ENCODE measurements at places on chromosomes 16 and 17. TPM values are rescaled to one million over a fixed set of nuclear protein-coding genes. Genes with fewer than 3 reads are reported as not detected.

HOXB2 gene
- polyA plus RNA-seq: 15.9 TPM

SLFN12L gene
- polyA plus RNA-seq: 0.09 TPM

AIPL1 gene
- polyA plus RNA-seq: not detected

GRCh38 chr16:82758406-82758805, 131.6 kb downstream of the CDH13 start:
- no peak overlapping the region for H3K27ac ChIP-seq
- H3K4me3 ChIP-seq: no peak overlapping the region
- no peaks in the 10 kb centered on the region for H3K4me1 ChIP-seq
- H3K36me3 ChIP-seq: no peaks in the 10 kb centered on the region

- H3K36me3 ChIP-seq: no peaks in the 10 kb centered on the region
- peaks cover 13% of the 10 kb centered on the region for H3K27me3 ChIP-seq
- H3K4me1 ChIP-seq: no peaks in the 10 kb centered on the region
- H3K27ac ChIP-seq: no peak overlapping the region
- no peak for DNase-seq
These were observed 6.9 kb upstream of the SLC13A2 start for GRCh38 chr17:28466521-28467048.

DNA sequence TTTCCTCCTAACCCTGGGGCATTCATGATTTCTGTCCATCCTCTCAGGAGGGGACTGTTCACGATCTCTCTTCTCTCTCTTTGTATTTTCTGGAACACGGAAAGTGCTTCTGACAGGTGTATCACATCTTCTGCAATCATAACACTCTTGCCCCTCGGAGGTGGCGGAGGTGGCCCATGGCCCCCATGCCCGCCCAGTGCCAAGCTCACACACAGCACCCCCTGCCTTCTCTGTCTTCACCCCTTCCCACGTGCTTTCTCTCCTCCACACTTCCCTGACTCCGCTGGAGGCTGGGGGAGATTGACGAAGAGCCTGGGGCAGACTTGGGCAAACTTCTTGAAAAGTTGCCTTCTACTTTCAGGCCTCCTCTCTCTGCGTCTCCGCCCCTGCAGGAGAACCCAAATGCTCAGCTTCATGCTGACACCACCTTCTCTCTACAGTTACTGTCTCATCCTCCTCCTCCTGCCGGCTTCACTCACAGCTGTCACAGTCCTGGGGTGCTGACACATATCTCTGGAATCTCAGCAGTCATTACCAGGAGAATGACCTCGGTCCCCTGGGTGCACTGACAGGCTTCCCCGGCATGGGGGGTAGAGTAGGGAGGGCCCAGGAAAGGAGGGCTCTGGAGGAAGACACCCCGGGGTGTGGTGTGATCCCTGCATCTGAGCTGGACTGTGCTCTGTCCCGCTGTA, 127.1 kb downstream of the ENGASE start:
- no peaks in the 10 kb centered on the region for H3K36me3 ChIP-seq
- no peak for DNase-seq
- H3K27me3 ChIP-seq: no peaks in the 10 kb centered on the region
- H3K27ac ChIP-seq: peak overlapping the region; percentile 71

- no peaks in the 10 kb centered on the region for H3K27me3 ChIP-seq
- DNase-seq: no peak
- H3K36me3 ChIP-seq: no peaks in the 10 kb centered on the region
- H3K27ac ChIP-seq: no peak overlapping the region
- H3K4me1 ChIP-seq: no peaks in the 10 kb centered on the region
- H3K4me3 ChIP-seq: no peak overlapping the region
These were observed 69.8 kb downstream of the TMEM100 start for GRCh38 chr17:55652825-55653224.

GRCh38 chr16:85387171-85387507, 226.0 kb upstream of the GSE1 start:
- no peak overlapping the region for H3K27ac ChIP-seq
- no peaks in the 10 kb centered on the region for H3K36me3 ChIP-seq
- no peak overlapping the region for H3K4me3 ChIP-seq
- no peak for DNase-seq
- H3K27me3 ChIP-seq: no peaks in the 10 kb centered on the region

DNA sequence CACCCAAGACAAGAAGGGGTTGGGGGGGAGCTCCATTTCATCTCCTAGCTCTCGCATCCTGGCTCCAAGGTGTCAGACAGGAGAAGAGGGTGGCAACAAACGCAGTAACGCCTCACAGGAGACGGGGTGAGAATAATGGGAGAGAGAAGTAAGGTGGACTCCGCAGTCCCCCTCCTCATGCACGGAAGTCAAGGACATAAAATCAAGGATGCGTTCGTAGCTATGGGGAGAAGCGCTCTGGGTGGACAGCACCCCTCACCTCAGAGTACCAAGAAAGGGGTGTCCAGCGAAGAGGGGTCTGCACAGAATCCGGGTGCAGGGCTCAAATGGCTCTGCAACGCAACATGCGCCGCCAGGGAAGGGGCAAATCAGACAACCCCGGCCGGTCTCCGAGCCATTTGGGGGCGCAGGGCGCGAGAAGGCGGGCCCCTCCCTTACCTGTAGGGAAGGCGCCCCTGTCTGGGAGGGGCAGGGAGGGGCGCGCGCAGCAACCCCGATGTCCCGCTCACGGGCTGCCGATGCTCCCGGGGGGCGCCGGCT, 555 bp downstream of the HDAC5 start:
- peaks cover 3% of the 10 kb centered on the region for H3K4me1 ChIP-seq
- H3K27ac ChIP-seq: peak overlapping the region; percentile 59
- H3K27me3 ChIP-seq: no peaks in the 10 kb centered on the region
- H3K4me3 ChIP-seq: peak overlapping the region; percentile 88

GRCh38 chr17:33121756-33122155, 130.1 kb downstream of the SPACA3 start:
- H3K27ac ChIP-seq: no peak overlapping the region
- no peaks in the 10 kb centered on the region for H3K36me3 ChIP-seq
- H3K4me3 ChIP-seq: no peak overlapping the region
- H3K27me3 ChIP-seq: no peaks in the 10 kb centered on the region
- H3K4me1 ChIP-seq: no peaks in the 10 kb centered on the region

DNA sequence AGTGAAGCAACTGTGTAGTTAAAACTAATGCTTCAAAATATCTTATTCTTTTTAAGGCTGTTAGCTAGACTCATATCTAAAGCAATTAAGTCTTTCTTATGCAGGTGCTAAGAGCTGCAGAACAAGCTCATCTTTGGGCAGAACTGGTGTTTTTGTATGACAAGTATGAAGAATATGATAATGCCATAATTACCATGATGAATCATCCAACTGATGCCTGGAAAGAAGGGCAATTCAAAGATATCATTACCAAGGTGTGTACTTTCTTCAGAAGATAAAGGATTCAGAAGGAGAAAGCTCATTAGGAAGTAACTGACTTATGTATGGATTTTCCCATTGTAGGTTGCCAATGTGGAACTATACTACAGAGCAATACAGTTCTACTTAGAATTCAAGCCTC, 23.9 kb downstream of the PTRH2 start:
- no peaks in the 10 kb centered on the region for H3K27me3 ChIP-seq
- peaks cover 24% of the 10 kb centered on the region for H3K36me3 ChIP-seq
- DNase-seq: no peak

DNA sequence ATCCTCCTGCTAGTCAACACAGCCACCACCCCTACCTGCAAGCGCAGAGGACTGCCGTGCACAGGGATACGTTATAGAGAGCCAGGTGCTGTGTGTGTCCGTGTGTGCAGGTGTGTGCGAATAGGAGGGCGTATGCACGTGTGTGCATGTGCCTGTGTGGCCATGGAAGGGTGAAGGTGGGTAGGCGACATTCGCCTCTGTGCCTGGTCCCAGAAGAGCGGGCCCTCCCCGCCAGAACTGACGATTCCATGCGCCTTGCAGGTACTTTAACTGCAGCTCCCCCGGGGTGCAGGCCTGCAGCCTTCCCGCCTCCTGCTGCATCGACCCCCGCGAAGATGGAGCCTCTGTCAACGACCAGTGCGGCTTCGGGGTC, 8.7 kb downstream of the PDE6G start:
- no peak overlapping the region for H3K4me3 ChIP-seq
- peaks cover 22% of the 10 kb centered on the region for H3K27me3 ChIP-seq

C16orf95 gene
- polyA plus RNA-seq: 1.3 TPM

- no peak overlapping the region for H3K4me3 ChIP-seq
- peaks cover 3% of the 10 kb centered on the region for H3K4me1 ChIP-seq
- H3K36me3 ChIP-seq: no peaks in the 10 kb centered on the region
- no peak overlapping the region for H3K27ac ChIP-seq
- peak; percentile 49 for DNase-seq
These were observed 33.0 kb downstream of the PITPNM3 start for GRCh38 chr17:6523330-6523729.

NXN gene
- 38.5 TPM for polyA plus RNA-seq

DNA sequence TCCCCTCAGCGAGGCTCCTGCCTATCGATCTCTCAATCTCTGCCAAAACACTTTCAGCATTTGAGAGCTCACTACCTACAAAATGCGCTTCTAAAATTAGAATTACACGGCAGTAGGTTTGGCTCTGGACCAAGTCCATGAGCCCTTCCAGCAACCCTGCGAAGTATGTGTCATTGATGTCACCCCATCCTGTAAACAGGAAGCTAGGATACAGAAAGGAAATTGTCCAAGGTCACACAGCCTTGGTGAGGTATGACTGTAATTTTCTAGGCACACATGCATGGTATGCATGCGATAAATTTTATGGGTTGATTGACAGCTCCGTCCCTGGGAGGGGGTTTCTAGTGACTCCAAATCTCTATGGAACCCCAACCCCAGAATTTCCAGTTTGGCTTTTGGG, 330.3 kb upstream of the CDH5 start:
- H3K36me3 ChIP-seq: no peaks in the 10 kb centered on the region
- no peaks in the 10 kb centered on the region for H3K27me3 ChIP-seq
- DNase-seq: no peak
- no peak overlapping the region for H3K27ac ChIP-seq

DNA sequence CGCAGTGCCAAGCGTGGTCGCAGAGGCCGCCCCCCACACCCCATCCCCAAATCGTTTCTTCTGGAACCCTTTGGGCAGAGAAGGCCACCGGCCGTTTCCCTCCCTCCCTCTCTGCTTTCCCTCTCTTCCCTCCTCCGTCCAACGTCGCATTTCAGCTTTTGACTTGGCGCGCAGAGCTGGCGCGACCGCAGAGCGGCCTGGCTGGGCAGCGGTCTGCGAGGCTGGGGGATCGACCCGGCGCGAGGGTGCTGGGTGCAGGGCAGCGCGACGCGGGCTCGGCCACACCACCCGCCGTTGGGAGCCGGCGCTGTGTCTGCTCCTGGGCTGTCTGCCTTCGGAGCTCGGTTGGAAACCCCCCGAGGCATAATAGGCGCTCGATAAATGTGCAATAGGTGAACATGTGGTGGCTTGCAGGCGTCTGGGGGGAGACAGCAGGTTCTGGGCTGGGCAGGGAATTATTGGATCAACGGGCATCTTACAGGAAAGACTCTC, 2.8 kb upstream of the NTN3 start:
- no peak for DNase-seq
- H3K27ac ChIP-seq: peak overlapping the region; percentile 23
- peak overlapping the region; percentile 10 for H3K4me3 ChIP-seq
- no peaks in the 10 kb centered on the region for H3K27me3 ChIP-seq
- peaks cover 13% of the 10 kb centered on the region for H3K4me1 ChIP-seq
- no peaks in the 10 kb centered on the region for H3K36me3 ChIP-seq

GRCh38 chr17:79506955-79507354, 103.9 kb downstream of the RBFOX3 start:
- no peak for DNase-seq
- H3K36me3 ChIP-seq: no peaks in the 10 kb centered on the region
- H3K27ac ChIP-seq: no peak overlapping the region

GRCh38 chr17:7435676-7436555, 681 bp downstream of the TMEM102 start:
- peaks cover 13% of the 10 kb centered on the region for H3K4me1 ChIP-seq
- no peaks in the 10 kb centered on the region for H3K36me3 ChIP-seq
- peak overlapping the region; percentile 32 for H3K4me3 ChIP-seq
- no peak for DNase-seq

- no peak overlapping the region for H3K4me3 ChIP-seq
- H3K4me1 ChIP-seq: no peaks in the 10 kb centered on the region
- DNase-seq: no peak
- H3K36me3 ChIP-seq: no peaks in the 10 kb centered on the region
These were observed 33.9 kb downstream of the ZNF652 start for GRCh38 chr17:49327835-49328784.

CDH13 gene
- 40.1 TPM for polyA plus RNA-seq

MSL1 gene
- 86.3 TPM for polyA plus RNA-seq
